ENCODE measurements at places on chromosomes 4 and X. TPM values are rescaled to one million over a fixed set of nuclear protein-coding genes. Genes with fewer than 3 reads are reported as not detected.

DNA sequence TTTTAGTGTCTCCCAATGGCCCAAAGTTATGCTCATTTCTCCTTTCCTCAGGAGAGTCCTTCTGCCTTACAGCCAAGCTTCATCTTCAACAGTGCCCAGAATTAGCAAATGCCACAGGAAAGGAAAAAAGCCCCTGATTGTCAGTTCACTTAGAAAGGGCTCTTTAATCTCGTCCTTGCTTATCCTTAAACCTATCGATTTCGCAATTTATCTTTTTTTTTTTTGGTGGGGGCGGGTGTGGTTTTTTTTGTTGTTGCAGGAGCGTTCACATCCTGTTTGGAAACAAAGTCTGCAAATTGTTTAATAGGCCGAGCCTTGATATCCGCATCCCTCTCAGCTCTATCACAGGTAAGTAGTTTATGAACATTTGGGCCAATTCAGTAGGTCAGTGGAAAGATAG, 20.2 kb downstream of the TRPC5OS start:
- no peaks in the 10 kb centered on the region for H3K27me3 ChIP-seq
- no peaks in the 10 kb centered on the region for H3K4me1 ChIP-seq
- DNase-seq: no peak

- no peaks in the 10 kb centered on the region for H3K36me3 ChIP-seq
- no peaks in the 10 kb centered on the region for H3K27me3 ChIP-seq
- no peak overlapping the region for H3K4me3 ChIP-seq
- H3K4me1 ChIP-seq: no peaks in the 10 kb centered on the region
These were observed 52.4 kb downstream of the PPP2R2C start for GRCh38 chr4:6420036-6420435.

- H3K27me3 ChIP-seq: no peaks in the 10 kb centered on the region
- H3K4me1 ChIP-seq: no peaks in the 10 kb centered on the region
- no peak overlapping the region for H3K4me3 ChIP-seq
- DNase-seq: no peak
- H3K27ac ChIP-seq: no peak overlapping the region
- H3K36me3 ChIP-seq: no peaks in the 10 kb centered on the region
These were observed 17.7 kb upstream of the RPS6KA3 start for GRCh38 chrX:20284444-20284843.

GRCh38 chrX:9476810-9477575, 12.1 kb downstream of the TBL1X start:
- H3K36me3 ChIP-seq: no peaks in the 10 kb centered on the region
- peaks cover 4% of the 10 kb centered on the region for H3K4me1 ChIP-seq
- H3K27ac ChIP-seq: no peak overlapping the region

DNA sequence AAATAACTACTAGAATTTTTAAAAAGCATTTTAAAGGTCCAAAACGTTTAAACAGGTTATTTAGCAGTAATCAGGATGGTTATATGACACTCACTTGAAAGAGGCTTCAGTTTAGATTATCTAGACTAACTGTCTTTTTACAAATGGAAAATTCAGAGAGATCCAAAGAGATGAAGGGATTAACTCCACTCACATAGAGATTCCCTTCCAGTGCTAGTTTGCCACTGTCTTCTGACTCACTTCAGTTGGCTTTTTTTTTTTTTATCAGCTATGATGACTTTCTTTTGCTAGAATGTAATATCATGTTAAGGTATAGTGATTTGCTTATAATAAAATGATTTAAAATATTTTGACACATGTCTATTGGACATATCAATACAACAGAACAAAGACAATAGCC, 43.8 kb downstream of the GALNT7 start:
- H3K27me3 ChIP-seq: no peaks in the 10 kb centered on the region
- no peak for DNase-seq
- H3K27ac ChIP-seq: no peak overlapping the region
- H3K4me3 ChIP-seq: no peak overlapping the region
- H3K36me3 ChIP-seq: no peaks in the 10 kb centered on the region
- no peaks in the 10 kb centered on the region for H3K4me1 ChIP-seq

GRCh38 chr4:79281566-79282359, 44.1 kb downstream of the NAA11 start:
- DNase-seq: no peak
- no peaks in the 10 kb centered on the region for H3K4me1 ChIP-seq
- H3K36me3 ChIP-seq: no peaks in the 10 kb centered on the region
- H3K27me3 ChIP-seq: no peaks in the 10 kb centered on the region
- H3K4me3 ChIP-seq: no peak overlapping the region

DNA sequence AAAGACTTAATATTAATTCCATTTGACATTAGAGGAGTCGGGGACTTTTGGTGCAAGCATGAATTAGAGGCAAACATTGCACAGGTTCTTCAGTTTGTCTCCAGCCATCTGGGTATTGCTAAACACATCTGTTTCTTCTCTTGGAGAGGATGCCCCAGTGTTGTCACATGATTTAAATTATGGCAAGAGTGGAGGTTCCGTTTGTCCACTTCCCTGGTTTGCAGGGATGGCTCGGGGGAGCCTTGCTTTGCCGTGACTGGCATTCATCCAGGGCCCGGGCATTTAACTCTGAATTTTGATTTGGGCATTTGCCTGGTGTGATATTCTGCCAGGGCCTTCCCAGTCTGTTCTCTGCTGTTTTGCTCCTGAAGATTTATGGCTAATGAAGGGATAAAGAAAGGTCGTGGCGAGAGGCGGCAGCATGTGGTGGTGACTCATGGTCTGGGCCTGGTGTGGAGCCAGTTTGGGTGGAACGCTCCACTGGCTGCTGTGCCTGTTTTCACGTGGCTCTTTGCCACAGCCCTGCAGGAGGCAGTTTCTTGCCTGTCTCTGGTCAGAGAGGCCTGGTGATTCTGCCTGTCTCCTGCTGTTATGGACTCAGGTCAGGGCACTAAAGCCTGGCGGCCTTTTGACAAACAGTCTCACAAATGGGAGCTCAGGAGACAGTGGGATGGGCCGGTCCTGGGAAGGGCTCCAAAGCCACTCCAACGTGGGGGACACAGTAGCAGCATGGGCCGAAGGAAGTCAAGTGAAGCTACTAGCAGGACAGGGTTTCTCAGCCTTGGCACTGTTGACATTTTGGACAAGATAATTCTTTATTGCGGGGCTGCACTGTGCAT, 99.4 kb upstream of the PGRMC2 start:
- peaks cover 21% of the 10 kb centered on the region for H3K4me1 ChIP-seq
- H3K4me3 ChIP-seq: peak overlapping the region; percentile 38
- no peaks in the 10 kb centered on the region for H3K36me3 ChIP-seq

GRCh38 chr4:6616087-6616995, 24.1 kb upstream of the MRFAP1 start:
- H3K27ac ChIP-seq: no peak overlapping the region
- H3K4me3 ChIP-seq: no peak overlapping the region
- no peak for DNase-seq
- peaks cover 84% of the 10 kb centered on the region for H3K36me3 ChIP-seq
- H3K27me3 ChIP-seq: no peaks in the 10 kb centered on the region
- no peaks in the 10 kb centered on the region for H3K4me1 ChIP-seq

GRCh38 chrX:106300656-106301055, 132.6 kb downstream of the PWWP3B start:
- H3K4me1 ChIP-seq: no peaks in the 10 kb centered on the region
- no peak overlapping the region for H3K4me3 ChIP-seq
- H3K27ac ChIP-seq: no peak overlapping the region
- H3K36me3 ChIP-seq: no peaks in the 10 kb centered on the region

DNA sequence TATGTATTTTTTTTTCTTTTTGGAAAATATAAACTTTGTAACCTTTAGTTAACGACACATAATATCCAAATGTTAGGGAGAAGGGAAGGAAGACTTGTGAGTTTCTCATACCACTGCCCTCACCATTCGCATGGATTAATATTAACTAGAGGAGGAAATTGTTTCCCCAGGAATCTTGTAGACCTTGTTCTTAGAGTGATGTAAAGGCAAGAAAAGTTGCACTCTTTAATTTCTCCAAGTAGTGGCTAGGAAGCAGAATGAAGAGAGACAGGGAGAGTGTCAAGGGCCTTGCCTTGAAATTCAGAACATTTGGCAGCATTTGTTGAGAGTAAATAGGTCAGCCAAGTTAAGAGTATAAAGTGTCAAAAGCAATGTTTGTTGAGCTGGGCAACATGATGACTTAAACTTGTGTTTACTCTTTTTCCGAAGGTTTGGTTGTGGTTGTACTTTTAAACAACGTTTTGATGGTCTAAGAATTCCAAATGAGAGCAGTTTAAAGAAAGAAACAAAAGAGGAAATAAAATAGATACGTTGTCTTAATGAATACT, 105.7 kb downstream of the TENM3 start:
- H3K4me1 ChIP-seq: no peaks in the 10 kb centered on the region
- no peaks in the 10 kb centered on the region for H3K27me3 ChIP-seq
- H3K36me3 ChIP-seq: no peaks in the 10 kb centered on the region
- H3K4me3 ChIP-seq: no peak overlapping the region
- no peak for DNase-seq

- no peak overlapping the region for H3K4me3 ChIP-seq
- H3K27ac ChIP-seq: no peak overlapping the region
- no peaks in the 10 kb centered on the region for H3K36me3 ChIP-seq
- DNase-seq: no peak
- no peaks in the 10 kb centered on the region for H3K27me3 ChIP-seq
These were observed 60.7 kb downstream of the TBC1D9 start for GRCh38 chr4:140695483-140695882.

GRCh38 chr4:90926957-90927356, 799.8 kb downstream of the CCSER1 start:
- no peak overlapping the region for H3K27ac ChIP-seq
- no peaks in the 10 kb centered on the region for H3K36me3 ChIP-seq
- no peaks in the 10 kb centered on the region for H3K4me1 ChIP-seq
- no peak for DNase-seq
- H3K4me3 ChIP-seq: no peak overlapping the region

DNA sequence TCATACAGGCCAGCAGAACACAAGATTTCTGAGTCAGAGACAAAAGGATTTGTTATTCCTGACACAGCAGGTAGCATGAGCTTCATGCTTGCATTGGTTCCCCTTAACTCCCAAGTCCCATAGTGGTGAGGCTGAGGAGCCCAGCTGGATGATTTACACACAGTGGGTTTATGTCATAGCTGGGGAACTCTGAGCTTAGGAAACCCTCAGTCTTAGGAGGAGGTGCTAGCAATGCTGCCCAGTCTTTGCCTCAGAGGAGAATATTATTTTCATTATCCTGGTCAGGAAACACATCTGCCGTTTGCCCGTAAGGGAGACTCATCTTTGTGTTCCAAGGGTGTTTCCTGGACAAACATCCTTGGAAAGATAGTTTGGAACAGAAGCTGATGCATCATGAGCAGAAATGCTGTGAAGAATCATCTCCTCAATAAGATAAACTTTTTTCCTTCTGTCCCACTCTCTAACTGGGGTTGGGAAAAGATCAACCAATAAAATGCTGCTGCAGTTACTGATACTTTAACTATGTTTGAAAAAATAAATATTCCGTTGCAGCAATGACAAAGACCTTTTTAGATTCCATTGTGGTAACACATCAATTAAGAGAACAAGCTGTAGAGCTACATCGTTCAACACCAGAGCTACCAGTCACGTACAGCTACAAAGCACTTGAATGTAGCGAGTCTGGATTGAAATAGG, 146.8 kb downstream of the DCLK2 start:
- DNase-seq: no peak
- H3K27ac ChIP-seq: no peak overlapping the region
- H3K4me3 ChIP-seq: no peak overlapping the region
- H3K4me1 ChIP-seq: peaks cover 5% of the 10 kb centered on the region
- no peaks in the 10 kb centered on the region for H3K27me3 ChIP-seq
- no peaks in the 10 kb centered on the region for H3K36me3 ChIP-seq

- DNase-seq: no peak
- peaks cover 18% of the 10 kb centered on the region for H3K36me3 ChIP-seq
These were observed 71.3 kb upstream of the STS start for GRCh38 chrX:7076245-7076661.

- no peaks in the 10 kb centered on the region for H3K27me3 ChIP-seq
- no peak overlapping the region for H3K4me3 ChIP-seq
- H3K27ac ChIP-seq: no peak overlapping the region
- H3K36me3 ChIP-seq: no peaks in the 10 kb centered on the region
- DNase-seq: no peak
These were observed 142.5 kb downstream of the COL4A5 start for GRCh38 chrX:108582151-108582550.

- no peak overlapping the region for H3K27ac ChIP-seq
- H3K4me1 ChIP-seq: no peaks in the 10 kb centered on the region
- no peak for DNase-seq
- no peaks in the 10 kb centered on the region for H3K27me3 ChIP-seq
- H3K4me3 ChIP-seq: no peak overlapping the region
These were observed 22.1 kb downstream of the ARMCX4 start for GRCh38 chrX:101507372-101507771.

DNA sequence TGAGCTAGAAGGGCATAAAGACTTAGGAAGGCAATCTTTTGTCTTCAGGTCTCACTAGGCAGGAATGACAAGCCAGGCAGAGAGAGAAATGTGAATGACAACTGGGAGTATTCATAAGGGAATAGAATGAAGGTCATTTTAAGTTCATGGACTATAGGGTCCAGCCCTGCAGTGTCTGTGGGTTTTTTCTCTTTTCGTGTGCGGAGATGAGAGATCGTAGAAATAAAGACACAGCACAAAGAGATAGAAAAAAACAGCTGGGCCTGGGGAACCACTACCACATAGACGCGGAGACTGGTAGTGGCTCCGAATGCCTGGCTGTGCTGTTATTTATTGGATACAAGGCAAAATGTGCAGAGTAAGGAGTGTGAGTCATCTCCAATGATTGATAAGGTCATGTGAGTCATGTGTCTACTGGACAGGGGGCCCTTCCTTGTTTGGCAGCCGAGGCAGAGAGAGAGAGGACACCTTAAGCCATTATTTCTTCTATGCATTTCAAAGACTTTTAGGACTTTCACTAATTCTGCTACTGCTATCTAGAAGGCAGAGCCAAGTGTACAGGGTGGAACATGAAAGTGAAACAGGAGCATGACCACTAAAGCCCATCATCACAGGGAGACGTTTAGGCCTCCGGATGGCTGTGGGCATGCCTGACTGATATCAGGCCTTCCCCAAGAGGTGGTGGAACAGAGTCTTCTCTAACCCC, 921.8 kb upstream of the PCDH10 start:
- H3K4me1 ChIP-seq: no peaks in the 10 kb centered on the region
- H3K36me3 ChIP-seq: no peaks in the 10 kb centered on the region
- no peak overlapping the region for H3K27ac ChIP-seq
- no peak overlapping the region for H3K4me3 ChIP-seq
- DNase-seq: no peak

GRCh38 chr4:122541996-122542395, 78.9 kb downstream of the IL21 start:
- no peaks in the 10 kb centered on the region for H3K4me1 ChIP-seq
- no peak overlapping the region for H3K27ac ChIP-seq
- no peak for DNase-seq
- no peaks in the 10 kb centered on the region for H3K36me3 ChIP-seq

Gene TEX13D
- not detected for total RNA-seq

Gene PABPC1L2B
- not detected for total RNA-seq

Gene ATP11C
- total RNA-seq: 16.4 TPM

Gene MAGEA1
- not detected for total RNA-seq

Gene GLRB
- total RNA-seq: 8.4 TPM

Gene CCSER1
- 8.9 TPM for total RNA-seq

Gene PDGFRA
- total RNA-seq: 58.3 TPM
